CD4-positive, alpha-beta T cell treated with Interleukin-1 beta for 1 hour (primary cell): ENCODE measurements at places on chromosomes 3 and 15.

GRCh38 chr3:36305929-36306520 lies 74.3 kb upstream of the STAC start:
- DNase-seq, result no peak

DNA sequence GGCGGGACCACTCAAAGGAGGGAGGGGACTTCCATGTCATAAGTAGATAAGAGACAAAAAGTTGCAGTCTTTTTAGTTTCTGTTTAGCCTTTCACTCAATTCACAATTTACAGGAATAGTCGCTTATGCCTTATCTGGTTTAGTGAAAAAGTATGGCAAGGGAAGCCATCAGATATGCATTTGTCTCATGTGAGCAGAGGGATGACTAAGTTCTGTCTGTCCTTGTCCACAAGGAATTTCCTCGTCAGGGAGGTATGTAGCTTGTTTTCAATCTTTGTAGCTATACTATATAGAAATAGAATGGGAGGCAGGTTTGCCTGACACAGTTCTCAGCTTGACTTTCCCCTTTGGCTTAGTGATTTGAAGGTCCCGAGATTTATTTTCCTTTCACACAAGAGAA lies 882.8 kb downstream of the NAALADL2 start:
- DNase-seq, result no peak

GRCh38 chr3:42742688-42743087 lies 30.4 kb downstream of the CCDC13 start:
- no peak for DNase-seq

DNA sequence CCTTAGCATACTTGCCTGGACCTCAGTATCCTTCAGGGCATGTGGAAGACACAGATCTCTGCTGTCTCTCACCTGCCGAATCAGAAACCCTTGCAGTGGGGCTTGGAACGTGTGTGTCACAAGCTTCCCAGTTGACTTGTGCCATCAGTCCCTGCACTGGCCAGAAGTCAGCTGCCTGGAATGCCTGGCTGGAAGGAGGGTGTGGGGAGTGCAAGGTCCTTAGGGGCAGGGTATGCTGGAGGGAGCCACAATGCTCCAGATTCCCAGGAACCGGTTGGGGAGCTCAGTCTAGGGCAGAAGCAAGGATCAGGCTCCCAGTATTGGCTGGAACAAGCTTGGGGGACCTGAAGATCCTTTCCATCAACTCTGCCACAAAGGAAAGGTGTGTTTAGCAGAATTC lies 27.1 kb downstream of the SPSB4 start:
- no peak for DNase-seq

DNA sequence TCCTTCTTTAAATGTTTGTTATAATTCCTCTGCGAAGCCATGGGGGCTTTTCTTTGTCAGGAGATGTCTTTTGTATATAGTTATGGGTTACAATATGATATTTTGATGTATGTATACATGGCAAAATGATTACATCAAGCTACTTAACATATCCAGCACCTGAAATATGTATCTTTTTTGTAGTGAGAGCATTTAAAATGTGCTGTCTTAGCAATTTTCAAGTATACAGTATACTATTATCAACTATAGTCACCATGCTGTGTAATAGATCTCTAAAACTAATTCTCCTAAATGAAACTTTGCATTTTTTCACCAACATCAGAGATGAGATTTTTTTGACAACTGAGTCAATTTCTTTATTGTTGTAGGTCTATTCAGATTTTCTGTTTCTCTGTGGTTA lies 77.2 kb downstream of the STXBP5L start:
- DNase-seq, result no peak

- peak; percentile 18 for DNase-seq
Measured at GRCh38 chr3:12479919-12480427, 4.3 kb upstream of the TSEN2 start.

- no peak for DNase-seq
Measured at GRCh38 chr3:126958638-126959085, 24.3 kb upstream of the PLXNA1 start.

DNA sequence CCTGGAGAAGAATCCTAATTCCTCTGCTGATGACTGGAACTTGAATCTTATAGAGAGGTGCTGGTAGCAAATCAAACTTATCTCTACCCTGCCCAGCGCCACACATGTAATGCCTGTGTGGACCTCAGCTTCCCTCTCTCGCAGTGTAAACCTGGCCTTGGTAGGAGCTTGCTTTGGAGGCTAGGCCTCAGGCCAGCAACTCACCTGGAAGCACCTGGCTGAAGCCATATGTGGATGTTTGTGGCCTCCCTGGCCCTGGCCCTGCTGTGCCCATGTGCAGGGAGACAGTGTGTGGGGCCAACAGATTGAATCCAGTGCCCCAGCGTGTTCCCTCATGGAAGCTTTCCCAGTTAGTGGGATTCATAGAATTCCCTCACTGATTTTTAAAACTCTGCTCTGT lies 8.4 kb downstream of the TTC21A start:
- DNase-seq, result no peak

- DNase-seq, result no peak
Measured at GRCh38 chr3:191592105-191592504, 131.1 kb downstream of the PYDC2 start.

- DNase-seq, result no peak
Measured at GRCh38 chr15:68775671-68776476, 44.8 kb downstream of the ANP32A start.

- no peak for DNase-seq
Measured at GRCh38 chr3:128369121-128369703, 97.5 kb downstream of the DNAJB8 start.

- DNase-seq, result no peak
Measured at GRCh38 chr3:140438736-140439470, 239.0 kb upstream of the TRIM42 start.

DNA sequence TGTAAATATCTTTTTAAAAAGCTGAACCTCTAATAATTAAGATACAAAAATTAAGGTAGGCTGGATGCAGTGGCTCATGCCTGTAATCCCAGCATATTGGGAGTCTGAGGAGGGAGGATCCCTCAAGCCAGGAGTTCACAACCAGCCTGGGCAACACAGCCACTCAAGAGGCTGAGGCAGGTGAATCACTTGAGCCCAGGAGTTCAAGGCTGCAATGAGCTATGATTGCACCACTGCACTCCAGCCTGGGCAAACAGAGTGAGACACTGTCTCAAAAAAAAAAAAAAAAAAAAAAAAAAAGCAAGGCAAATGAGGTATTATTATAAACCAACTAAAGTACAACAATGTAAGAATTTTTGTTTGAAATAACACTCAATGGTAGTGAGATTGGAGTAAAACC lies 47.6 kb downstream of the EFHB start:
- no peak for DNase-seq

- DNase-seq, result no peak
Measured at GRCh38 chr3:138640537-138640936, 32.0 kb downstream of the FAIM start.

GRCh38 chr3:65181391-65181871 lies 493.6 kb upstream of the ADAMTS9 start:
- DNase-seq, result no peak

DNA sequence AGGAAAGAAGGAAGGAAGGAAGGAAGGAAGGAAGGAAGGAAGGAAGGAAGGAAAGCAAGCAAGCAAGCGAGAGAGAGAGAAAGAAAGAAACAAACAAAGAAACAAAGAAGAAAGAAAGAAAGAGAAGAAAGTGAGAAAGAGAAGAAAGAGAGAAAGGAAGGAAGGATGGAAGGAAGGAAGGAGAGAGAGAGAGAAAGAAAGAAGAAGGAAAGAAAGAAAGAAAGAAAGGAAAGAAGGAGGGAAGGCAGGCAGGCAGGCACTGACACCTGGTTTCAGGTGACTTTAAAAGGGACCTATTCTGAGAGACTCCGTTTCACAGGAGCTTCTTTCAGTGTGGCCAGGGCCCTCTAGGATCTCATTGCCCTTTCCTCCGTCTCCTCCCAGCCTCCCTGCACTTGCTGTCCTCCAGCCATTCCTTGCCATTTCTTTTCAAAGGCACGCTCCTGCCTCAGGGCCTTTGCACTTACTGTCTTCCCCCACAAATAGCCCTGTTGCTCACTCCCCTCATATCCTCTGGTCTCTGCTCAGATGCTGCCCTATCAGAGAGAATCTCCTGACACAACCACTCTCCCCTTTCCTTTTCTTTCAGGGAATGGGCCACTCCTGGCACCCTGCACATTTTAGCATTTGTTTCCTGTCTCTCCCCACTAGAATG lies 31.5 kb downstream of the IL12A start:
- DNase-seq, result no peak

GRCh38 chr15:56082263-56082761 lies 88.9 kb upstream of the NEDD4 start:
- no peak for DNase-seq

DNA sequence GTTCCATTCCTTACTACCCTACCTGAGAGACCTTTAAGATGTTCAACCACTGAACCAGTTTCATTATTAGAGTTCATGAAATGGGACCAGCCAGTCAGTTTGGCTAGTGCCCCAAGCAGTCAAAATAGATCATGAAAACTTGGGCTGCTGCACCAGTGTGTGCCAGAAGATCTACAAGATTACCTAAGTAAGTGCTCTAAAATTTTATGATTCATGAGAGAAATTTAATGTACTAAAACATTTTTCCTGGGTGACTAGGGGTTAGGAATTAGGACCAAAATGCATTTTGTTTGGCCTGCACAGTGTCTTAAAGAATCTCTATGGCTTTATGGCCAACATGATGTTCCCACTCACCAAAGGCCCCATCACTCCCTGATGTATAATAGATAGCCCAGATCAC lies 214.7 kb downstream of the ATP8B4 start:
- DNase-seq, result no peak

- peak; percentile 42 for DNase-seq
Measured at GRCh38 chr3:126530171-126531050, 6.5 kb downstream of the CHST13 start.

DNA sequence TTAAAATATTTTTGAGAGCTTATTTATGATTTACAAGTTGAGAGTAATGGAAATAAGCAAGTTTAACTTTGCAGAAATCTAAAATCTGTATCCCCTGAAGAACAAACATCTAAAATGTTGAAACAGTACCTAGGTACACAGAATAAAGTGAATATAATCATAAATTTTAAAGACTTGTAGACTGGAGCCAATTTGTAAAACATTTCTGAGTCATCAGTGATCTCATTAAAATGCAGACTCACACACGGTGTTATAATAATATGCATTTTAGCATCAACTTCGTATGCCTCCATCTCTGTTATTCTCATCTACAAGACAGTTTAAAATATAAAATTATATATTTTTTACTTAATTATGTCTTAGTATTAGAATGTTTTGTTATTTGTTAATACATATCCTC lies 399.5 kb upstream of the GOLIM4 start:
- DNase-seq, result no peak

GRCh38 chr3:153783106-153783505 lies 338.1 kb upstream of the ARHGEF26 start:
- no peak for DNase-seq

DNA sequence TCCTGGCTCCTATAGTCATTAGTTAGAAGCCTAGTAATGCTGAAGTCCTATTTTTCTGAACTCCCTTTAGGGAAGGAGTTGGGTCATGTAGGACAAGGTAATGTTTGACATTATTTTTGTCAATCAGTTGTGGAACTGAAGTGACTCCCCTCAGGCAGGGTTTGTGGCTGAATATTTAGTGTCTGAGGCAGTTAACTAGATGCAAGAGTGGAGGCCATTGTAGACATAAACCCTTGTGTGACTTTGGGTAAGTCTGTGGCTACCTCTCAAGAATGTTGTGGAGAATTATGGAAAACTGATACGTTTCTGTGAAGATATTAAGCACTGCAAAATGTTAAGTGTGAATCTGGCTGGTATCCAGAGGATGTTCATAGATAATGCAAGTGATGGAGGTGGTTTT lies 125.2 kb upstream of the PHLDB2 start:
- DNase-seq, result no peak

- no peak for DNase-seq
Measured at GRCh38 chr3:187002915-187003314, 72.6 kb downstream of the ST6GAL1 start.

DNA sequence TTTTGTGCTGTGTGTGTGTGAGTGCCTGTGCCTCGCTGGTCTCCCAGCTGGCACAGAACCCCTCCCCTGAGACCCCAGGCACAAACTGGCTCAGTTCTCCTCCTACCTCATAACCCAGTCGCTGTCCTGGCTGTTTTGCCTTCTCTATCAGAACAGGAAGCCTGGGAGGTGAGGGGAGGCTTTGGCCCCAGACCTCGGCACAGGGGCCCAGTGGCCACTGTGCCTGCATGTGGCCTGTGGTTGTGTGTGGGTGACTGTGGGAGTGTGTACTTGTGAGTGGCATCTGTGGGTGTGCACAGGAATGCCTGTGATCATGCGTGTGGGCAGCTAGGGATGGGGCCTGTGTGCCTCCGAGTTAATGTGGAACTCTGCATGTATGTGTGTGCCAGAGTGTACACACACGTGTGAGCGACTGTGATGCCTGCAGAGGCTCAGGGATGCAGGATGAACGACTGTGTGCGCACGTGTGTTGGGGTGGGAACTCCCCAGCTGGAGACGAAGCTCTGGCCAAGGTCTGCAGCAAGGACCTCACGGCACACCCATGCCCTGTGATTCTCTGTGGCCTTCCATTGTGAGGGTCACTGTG lies 32.3 kb downstream of the PSTPIP1 start:
- DNase-seq, result no peak

GRCh38 chr3:111324151-111324550 lies 217.8 kb upstream of the CD96 start:
- DNase-seq, result no peak

DNA sequence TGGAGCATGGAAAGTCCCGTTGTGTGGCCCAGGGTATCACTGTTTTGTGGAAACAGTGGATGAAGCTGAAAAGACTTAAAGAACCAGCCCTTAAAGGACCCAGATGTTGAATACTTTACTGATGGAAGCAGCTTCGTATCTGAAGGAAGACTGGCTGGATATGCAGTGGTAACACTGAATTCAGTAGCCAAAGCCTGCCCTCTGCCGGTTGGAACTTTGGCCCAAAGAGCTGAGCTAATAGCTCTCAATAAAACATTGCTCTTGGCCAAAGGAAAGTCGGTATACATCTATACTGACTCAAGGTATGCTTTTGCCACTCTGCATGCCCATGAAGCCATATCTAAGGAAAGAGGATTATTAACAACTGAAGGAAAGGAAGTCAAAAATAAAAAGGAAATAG lies 885.4 kb downstream of the PDCD6IP start:
- peak; percentile 10 for DNase-seq

DNA sequence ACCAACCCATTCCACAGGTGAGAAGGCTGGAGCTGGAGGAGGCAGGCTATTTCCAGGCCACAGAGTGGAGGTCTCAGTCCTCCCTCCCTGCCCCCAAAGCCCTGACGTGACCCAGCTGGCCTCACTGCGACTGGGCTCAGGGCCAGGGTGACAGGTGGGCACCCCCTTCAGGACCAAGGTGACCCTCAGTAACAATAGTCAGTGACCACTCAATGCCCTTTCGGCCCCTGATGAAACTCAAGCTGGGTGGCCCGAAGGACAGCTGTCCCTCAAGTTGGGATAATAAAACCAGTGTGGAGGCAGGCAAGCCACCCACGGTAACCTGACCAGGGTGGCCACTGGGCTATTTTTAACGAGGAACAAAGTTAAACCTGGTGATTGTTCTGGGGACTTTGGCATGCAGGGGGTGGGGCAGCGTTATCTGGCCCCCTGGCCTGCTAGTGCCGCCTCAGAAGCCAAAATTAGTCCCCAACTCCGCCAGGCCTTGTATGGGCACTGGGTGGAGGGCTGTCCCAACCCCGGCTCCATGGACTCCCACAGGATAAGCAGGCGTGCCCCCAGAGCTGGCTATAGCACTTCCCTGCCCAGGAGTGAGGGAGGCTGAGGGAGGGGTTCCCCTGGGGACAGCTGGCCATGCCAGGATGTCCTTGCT lies 1.1 kb downstream of the TNNC1 start:
- DNase-seq, result no peak

GRCh38 chr3:37137516-37137915 lies 36.9 kb downstream of the LRRFIP2 start:
- DNase-seq, result no peak
